ENCODE measurements at places on chromosomes 2 and 18.

DNA sequence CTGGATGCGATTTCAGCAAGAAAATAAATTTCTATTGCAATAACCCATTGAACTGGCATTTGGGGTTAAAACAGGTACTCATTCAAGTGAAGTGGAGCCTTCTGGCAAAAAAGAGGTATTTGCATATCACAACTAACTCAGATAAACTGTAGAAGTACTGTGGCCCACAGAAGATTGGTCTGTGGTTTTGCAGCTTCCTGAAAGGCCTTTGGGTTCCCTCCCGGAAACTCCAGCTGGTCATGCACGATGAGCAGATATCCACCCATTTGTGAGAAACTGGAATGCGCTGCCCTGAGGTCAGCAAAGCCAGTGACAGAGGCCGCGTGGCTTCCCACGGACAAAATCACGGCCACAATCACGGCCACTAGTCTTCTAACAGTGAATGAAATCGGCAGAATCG is 106.3 kb downstream of the EPHA4 start:
- no peak for DNase-seq

DNA sequence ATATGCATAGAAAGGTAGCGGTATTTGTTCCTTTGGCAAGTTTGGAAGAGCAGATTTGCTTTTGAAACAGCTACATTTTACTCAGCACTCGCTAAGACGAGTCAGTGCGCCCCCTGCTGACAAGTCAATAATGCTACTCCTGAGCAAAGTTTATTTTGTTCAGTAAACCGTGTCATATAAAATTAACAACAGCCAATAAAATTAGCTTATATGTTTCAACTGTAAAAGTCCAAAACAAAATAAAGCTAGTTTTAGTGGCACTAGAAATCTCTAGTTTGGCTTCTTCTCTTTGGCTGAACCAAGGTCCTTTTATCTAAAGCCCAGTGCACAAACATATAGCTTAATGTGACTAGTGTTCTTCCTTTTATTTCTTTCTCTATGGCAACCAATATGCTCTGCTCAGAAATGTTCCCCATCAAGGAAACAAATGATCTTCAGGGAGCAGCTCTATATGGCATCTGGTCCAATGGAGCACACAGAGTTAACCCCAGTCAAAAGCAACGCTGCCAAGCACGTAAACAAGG is 4.2 kb upstream of the POU3F3 start:
- DNase-seq, result peak; percentile 85

DNA sequence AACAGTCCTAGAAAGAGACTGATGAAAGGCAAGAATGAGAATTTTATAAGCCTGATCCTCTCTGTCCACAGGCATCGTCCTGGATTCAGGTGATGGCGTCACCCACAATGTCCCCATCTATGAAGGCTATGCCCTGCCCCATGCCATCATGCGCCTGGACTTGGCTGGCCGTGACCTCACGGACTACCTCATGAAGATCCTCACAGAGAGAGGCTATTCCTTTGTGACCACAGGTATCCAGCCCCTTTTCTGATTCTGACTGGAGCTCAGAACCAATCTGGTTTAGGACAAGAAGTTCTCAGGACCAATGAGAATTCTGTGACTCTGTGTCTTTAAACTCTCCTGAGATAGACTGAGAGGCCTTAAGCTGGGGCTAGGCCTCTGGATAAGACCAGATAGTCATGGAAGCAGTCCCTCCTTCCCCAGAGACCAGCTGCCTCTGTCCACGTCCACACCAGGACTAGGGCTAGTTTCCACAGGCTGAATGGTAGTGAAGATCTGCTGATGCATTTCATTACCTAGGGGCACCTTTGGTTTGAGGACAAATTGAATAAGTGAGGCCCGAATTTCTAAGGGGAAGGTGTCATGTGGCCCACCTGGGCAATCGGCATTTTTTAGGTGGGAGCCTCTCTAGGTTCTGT is 13.1 kb upstream of the DGUOK start:
- no peak for DNase-seq

DNA sequence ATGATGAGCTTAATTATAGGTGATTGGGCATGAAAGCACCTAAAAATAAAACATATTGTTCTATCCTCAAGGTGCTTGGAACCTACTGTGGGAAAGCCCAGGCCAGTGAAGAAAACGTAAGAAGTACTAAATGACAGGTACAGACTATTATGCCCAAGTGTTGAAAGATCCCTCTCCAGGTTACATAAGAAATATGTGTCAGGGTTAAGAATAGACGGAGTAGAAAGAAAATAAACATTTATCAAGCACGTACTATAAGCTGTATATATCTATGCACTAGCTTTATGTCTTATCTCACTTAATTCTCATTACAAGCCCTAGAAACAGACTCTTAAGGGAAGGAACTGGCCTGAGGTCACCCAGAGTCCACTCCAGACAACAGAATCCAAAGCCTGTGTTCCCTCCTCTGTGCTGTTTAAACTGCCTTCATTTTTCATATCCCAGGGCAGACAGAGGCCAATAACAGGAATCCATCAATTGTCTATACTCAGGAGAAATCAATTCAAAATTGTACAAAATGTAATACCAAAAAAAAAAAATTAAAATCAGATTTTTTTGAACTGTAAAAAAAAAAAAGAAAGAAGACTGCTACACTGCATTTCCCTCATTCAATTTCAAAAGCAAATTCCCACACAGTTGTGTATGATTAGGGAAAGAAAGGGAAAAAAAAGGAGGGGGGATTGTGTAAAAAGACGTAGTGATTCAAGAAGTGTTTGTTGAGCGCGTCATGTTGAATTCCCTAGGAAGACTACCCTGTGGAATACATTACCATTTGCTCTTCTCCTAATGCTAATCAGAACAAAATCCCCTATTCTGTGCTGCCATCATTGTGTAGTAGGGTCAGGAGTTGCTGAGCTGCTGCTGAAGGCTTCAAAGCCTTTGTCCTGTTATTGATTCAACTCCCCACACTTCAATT is 156.3 kb downstream of the IRS1 start:
- DNase-seq, result no peak

DNA sequence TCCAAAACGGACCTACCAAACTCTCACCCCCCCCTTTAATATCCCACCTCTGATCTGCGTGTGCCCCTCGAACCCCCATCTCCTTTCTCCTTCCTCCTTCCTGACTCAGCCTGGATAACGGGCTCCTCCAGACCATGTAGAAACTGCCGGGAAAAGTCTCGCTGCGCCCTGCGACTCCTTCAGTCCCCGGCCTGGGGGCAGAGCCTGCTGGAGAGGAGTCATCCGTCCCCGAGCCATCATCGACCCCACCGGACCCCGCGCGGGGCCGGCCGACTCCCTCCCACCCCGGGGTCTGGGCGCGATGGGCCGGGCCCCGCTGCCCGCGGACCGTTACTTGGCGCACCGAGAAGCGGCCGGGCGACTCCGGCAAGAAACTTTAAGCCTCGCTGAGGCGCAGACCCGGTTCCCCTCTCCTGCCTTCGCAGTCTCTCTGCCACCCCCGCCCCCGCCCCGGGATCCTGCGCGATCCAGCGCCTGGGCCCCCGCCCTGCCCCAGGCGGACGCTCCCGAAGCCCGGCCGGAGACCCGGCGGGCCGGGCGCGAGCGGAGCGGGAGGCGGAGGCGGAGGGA is 3.4 kb downstream of the ZEB2 start:
- DNase-seq, result no peak

DNA sequence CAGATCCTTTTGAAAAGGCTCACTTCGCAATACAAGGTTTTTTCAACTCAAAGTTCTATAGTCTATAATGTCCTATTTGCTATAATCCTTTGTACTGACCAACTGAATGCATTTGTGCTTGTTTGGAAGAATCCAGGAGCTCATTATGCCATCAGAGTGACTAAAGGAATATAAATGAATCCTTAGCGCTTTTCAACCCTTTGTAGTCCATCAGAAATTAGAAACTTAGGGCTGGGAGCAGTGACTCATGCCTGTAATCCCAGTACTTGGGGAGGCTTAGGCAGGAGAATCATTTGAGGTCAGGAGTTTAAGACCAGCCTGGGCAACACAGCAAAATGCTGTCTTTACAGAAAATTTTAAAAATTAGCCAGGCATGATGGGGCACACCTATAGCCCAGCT is 330.2 kb upstream of the CHAC2 start:
- no peak for DNase-seq

DNA sequence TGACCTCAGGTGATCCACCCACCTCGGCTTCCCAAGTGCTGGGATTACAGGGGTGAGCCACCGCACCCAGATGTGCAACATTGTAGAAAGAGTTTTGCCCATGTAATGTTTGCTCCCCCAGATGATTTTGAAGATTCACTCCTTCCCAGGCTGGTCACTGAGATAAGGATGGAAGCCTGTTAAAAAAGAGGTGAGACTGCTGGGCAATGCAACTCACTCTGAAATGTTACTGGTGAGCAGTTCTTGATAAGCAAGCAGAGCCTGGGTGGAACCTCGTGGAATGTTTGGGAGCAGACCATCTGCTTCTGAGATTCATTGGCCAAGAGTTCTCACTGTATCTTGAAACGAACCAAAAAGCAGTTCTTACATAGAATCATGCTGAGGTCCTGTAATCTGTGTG is 19.7 kb downstream of the GRP start:
- DNase-seq, result no peak

- no peak for DNase-seq
Observed at GRCh38 chr2:11554399-11554716, 20.5 kb downstream of the GREB1 start.

All from hippocampal formation (tissue), 2 donors.